ENCODE measurements at places on chromosomes 6 and 20.

DNA sequence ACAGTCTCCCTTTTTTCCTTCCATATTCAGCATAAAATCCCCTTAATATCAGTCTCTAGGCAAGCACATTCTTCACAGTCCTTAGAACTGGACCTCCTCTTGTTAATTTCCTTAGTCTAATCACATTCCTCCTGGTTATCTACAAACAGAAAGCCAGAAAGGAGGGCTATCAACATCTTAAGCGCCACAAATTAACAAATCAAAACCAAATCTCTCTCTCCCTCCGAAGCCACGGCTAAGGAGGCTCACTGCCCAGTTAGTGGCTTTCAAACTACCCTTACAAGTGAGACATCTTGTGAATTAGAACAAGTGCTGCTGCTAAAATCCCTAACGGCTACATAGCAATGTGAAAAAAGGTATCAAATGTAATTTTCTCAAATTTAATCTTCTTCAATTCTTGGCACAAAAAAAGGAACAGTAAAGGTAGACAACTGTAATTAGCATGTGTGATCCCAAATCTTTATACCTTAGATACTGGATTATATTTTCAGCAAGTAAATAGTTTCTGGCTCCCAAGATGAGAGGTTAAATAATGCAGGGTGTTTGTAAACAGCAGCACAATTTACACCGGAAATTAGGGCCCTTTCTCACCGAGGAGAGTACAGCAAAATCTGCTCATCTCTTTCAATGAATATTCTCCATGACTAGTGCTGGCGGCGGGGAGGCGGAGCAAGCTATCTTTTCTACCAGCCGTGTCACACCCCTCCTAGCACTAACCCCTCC lies 1.4 kb upstream of the TRIM39 start:
- DNase-seq, result peak; percentile 75

DNA sequence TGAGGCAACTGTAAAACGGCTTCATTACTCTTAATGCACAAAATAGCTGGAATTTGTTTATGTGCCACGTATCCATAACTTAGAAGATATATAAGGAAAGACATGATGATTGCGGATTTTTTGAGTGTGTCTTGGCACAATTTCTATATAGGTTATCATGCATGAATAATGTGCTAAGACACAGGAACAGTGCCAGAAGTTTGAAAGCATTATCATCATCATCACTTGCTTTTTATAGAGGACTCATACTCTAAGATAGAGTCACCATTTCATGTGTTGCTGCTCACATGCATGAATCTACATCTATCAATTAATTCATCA lies 113.4 kb downstream of the ELOVL4 start:
- no peak for DNase-seq

GRCh38 chr6:82795940-82796339 lies 269.7 kb downstream of the UBE3D start:
- no peak for DNase-seq

DNA sequence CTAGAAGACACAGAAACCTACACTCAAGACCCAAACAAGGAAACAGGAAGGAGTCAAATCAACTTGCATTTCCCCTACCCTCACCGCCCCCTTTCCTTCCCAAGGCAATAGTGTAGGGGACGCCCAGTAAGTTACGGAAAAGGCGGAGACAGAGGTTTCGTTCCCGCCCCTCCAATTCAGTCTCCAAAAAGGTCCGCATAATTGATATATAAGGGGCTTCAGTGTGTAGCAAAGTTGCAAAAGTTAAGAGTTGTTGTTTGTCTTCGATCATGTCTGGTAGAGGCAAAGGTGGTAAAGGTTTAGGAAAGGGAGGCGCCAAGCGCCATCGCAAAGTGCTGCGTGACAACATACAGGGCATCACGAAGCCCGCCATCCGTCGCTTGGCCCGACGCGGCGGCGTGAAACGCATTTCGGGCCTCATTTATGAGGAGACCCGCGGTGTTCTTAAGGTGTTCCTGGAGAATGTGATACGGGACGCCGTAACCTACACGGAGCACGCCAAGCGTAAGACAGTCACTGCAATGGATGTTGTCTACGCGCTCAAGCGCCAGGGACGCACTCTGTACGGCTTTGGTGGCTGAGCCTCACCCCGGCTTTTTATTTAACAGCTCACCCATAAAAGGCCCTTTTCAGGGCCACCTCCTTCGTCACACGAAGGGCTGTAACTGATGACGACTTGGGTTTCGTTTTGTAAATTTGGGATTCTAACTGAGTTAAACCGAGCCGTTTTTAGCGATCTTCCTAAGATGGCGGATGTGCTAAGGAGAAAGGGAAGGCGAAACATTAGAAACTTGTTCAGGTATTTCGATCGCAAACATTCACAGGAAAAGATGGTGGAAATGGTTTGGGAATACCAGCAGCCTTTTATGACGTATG lies 124.6 kb upstream of the BTN3A2 start:
- DNase-seq, result peak; percentile 79

DNA sequence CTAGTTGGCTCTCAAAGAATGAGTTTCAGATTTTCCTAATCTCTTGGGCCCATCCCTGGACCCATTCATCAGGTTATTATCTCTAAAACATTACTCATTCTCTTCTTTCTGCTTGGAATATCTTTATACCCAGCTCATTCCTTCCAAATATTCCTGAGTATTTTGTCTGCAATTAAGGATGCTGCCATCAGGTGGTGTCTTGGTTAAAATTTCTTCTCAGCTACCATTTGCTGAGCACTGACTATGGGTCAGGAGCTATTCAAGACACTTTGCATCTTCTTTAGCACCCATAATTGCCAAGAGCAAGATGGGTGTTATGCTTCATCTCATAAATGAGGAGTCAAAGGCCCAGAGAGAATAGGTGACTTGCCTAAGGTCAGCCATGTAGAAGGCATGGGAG lies 8.4 kb downstream of the SUN5 start:
- no peak for DNase-seq

DNA sequence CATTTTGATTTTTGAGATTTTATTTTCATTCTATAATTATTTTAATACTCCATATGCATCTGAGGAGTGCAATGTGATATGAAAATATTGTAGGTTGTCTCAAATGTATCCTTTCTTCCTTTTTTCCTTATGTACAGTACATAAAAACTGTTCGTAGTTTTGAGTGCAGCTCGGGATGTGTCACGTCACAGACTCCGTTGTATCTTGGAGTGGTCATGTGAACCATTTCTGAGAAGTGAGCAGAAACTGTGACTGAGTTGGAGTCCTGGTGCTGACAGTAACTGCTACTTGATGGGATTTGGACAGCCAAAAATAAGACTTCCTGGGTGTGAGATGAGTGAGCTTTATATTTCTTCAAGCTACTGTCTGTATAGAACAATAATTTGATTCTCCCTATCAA lies 761.4 kb upstream of the MAN1A1 start:
- DNase-seq, result no peak
